ENCODE measurements at places on chromosomes 5 and 9.

DNA sequence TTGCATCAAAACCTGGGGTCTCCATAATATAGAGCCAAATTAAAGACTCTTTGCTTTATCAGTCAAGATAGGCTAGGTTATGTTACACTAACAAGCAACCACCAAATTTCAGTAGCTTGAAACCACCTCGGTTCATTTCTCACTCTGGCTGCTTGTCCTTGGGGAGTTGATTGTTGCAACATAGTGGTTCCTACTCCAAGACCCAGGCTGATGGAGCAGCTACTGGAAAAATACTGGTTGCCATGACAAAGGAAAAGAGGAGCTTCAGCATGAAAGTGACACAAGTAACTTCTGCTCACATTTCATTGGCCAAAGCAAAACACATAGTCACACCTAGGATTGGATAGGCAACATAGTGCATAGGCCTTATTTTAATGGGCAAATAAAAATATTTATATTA lies 18.5 kb upstream of the RCL1 start:
- DNase-seq: no peak

DNA sequence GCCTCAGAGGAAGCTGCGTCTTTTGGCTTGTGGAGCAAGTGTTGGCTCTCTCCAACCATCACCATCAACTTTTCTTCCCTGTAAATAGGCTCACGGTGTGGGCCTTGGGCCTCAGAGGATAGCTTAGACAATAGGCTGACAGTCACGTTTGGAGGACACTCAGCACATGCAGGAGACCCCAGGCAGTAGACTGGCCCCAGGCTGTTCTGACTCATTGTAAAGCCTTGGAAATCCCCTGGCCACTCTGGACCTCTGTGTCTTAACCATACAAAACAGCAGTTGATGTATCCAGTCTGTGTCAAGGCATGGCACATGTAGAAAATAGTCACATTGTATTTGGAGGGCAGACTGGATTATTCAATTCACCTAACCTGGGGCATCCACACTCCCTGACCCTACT lies 18.6 kb downstream of the CD74 start:
- no peak for DNase-seq

GRCh38 chr5:137845472-137845871 lies 22.2 kb upstream of the MYOT start:
- no peak for DNase-seq

GRCh38 chr9:123175854-123176629 lies 92.3 kb downstream of the STRBP start:
- no peak for DNase-seq

DNA sequence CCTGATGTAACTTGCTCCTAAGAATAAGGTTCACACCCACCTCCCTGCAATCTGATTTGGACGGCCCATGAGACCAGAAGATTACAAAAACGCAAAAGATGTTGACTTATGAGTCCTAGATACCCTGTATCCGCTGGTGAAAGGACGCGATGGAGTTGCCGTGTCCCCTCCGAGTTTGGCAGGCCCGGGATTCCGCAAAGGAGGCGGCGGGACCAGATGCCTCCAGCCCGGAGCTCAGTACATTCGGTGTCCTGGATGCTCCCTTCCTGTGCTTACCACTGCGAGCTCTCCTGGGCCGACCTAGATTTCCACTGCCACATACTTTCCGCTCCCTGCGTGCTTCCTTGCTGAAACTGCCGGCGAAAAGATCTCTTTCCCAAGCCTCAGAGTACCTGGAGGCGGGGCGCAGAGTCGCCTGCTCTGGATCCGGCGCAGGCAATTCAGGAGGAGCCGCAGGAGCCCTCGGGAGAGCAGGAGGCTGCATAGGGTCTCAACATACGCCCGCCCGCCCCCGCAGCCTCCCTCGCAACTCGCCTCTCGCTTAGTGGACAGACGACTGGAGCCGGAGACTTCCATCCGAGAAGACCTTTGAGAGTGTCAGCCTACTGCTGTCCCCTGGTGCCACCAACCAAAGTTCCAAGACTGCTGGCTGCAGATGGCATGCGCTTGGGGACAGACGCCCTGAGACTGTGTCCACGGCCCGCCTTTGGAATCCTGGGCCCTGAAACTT lies 39.8 kb downstream of the ANXA2R start:
- DNase-seq: no peak

- no peak for DNase-seq
These were observed 14.0 kb upstream of the PWWP2A start for GRCh38 chr5:160133071-160133917.

DNA sequence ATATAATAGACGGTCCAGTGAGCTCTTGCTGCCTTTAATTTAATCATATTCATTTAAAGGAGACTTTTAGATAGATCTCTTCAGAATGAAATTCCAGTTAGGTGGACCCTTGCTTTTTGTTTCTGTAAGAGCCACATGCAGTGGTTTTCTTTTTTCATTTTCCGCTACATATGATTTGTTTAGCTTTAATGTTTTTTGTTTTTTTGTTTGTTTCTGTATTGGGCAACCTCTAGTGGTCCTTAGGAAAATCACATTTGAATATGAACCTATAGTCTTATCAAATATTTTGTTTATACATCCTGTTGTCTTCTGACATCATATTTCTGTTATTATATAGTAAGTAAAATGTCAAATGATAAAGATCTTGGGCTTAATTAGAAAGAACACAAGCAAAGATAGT lies 150.8 kb downstream of the HACD4 start:
- DNase-seq: no peak

- DNase-seq: no peak
These were observed 66.8 kb upstream of the CXCL14 start for GRCh38 chr5:135645336-135646180.

GRCh38 chr5:171450423-171451331 lies 31.2 kb downstream of the FGF18 start:
- no peak for DNase-seq

DNA sequence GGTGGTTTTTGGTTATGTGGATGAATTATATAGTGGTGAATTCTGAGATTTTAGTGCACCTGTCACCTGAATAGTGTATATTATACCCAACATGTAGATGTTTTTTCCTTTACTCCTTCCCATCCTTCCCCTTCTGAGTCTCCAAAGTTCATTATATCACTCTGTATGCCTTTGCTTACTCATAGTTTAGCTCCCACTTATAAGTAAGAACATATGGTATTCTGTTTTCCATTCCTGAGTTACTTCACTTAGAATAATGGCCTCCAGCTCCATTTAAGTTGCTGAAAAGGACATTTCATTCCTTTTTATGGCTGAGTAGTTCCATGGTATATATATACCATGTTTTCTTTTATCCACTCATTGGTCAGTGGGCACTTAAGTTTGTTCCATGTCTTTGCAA lies 161.6 kb upstream of the CD180 start:
- no peak for DNase-seq

DNA sequence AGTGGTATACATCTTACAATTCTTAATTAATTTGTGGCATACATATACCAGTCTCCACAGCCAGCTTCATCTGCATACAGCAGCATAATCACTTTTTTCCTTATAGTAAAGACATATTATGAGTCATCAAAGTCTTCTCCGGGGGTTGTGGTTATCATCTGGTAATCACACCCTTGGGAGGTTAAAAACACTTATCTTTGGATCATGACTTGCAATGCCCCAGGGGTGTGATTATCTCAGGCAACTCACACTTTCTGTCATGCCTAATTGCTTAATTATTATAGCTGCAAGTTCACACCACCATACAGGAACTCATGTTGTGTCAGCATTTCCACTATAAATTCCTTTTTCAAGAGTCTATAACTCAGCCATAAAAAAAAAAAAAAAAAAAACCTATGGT lies 218.4 kb downstream of the ANXA1 start:
- no peak for DNase-seq

DNA sequence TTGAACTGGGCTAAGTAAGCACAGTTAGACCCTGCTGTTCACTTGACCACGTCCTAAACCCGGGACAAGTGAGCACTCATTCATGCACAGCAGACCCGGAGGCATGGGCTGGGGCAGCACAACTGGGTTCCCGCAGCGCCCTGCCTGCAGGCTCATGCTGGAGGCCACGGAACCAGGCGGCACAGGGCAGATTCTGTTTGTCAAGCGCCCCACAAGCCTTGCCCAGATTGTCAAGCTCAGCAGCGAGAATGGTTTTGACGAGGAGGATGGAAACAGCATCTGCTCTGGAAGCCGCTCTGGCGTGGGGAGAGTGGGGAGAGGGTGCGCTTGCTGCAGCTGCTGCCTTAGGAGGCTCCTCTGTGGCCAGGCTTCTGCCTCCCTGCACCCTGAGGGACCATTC lies 32.7 kb downstream of the PRRT1B start:
- no peak for DNase-seq
